ENCODE measurements at places on chromosomes 5 and 9. TPM values are rescaled to one million over a fixed set of nuclear protein-coding genes. Genes with fewer than 3 reads are reported as not detected.

- no peak for DNase-seq
These were observed 2.3 kb upstream of the MYOZ3 start for GRCh38 chr5:150658699-150659265.

DNA sequence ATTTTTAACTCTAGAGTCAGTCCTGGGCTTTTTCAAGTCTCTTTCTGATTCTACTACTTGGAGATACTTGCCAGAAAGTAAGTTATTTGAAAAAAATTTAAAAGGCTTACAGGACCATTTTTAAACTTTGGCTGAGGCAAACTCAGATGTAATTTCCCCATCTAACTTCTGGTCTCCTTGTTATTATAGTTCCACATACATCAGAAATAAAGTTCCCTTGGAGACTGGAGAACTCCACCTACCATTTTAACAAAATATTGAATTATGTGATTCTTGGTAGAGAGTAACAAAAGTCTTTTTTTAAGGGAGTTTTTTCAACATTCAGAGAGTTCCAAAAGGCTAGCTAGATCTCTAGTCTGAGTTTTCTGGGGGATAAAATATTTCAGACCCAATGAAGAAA, 56.3 kb upstream of the SNX2 start:
- no peak for DNase-seq

DNA sequence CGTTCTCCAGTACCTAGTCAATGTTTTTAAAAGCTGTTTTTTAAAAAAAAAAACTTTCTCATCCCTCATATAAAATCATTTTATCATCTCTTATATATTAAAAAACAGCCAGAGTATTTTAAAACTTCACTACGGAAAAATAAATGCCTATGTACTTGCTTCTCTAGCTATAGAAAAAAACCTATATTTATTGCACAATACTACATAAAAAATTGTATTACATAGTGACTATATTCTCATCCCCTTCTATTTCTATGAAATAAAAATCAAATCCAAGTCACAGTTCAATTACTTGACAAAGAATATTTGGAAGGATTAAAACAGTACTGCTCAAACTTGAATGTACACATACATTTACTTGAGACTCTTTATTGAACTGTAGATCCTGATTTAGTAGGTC, 56.7 kb downstream of the RICTOR start:
- no peak for DNase-seq

- no peak for DNase-seq
These were observed 279.0 kb downstream of the GLIS3 start for GRCh38 chr9:4020755-4021296.

DNA sequence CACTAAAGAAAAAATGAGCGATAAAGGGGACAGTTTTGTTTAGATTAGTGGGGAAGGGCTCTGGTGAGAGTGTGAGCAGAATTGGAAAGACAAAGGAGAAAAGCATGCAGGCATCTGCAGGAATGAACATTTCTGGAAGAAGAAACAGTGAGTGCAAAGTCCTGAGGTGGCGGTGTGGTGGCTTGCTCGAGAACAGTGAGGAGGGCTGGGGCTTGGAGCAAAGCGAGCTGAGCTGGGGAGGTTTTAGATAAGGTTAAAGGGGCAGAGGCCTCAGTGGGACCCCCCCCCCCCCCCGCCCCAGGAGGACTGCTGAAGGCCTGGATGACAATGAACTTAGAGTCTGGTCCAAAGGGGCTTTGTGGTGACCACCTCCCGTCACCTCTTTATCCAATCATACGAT, 202.7 kb upstream of the MVB12B start:
- DNase-seq = no peak

GRCh38 chr5:127213231-127213630, 77.4 kb upstream of the MEGF10 start:
- no peak for DNase-seq

- no peak for DNase-seq
These were observed 483.4 kb downstream of the ZNF608 start for GRCh38 chr5:124262991-124263571.

DNA sequence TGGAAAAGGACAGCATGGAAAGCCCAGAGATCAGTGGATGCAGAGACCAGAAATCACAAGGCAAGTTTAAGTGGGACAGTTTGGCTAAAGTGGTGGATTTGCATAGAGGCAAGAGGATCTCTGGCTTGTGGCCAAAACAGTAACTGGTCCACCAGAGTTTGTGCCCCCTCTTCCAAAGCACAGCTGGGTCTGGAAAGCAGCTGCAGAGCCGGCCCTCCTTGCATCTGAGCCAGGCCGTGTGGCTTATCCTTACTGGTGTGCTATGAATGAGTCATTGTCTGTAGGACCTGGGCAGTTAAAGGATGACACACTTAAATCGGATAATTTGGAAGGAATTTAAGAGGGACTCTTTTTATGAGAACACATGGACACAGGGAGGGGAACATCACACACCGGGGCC, 146.6 kb downstream of the PIP5K1B start:
- DNase-seq = no peak

GRCh38 chr9:131739133-131739958, 530 bp downstream of the RAPGEF1 start:
- DNase-seq = peak; percentile 68

The C5 gene
- 7.2 TPM for total RNA-seq

The SLC12A7 gene
- total RNA-seq = 33.9 TPM

The SAP30L gene
- 43.4 TPM for total RNA-seq

The FOXD4L4 gene
- not detected for total RNA-seq

The SEMA4D gene
- 15.6 TPM for total RNA-seq

The ORM1 gene
- total RNA-seq = not detected

The SPAG8 gene
- total RNA-seq = 5.1 TPM

The SPATA31C1 gene
- not detected for total RNA-seq

The AFAP1L1 gene
- total RNA-seq = 15.9 TPM

The KYAT1 gene
- total RNA-seq = 10.2 TPM

The ICE1 gene
- 30.5 TPM for total RNA-seq

All from ovary (tissue), 10 donors.